Heart right ventricle (tissue), 16 donors: ENCODE measurements at places on chromosomes 3 and 15. TPM values are rescaled to one million over a fixed set of nuclear protein-coding genes. Genes with fewer than 3 reads are reported as not detected.

Gene FBXO40
- total RNA-seq = 240 TPM

DNA sequence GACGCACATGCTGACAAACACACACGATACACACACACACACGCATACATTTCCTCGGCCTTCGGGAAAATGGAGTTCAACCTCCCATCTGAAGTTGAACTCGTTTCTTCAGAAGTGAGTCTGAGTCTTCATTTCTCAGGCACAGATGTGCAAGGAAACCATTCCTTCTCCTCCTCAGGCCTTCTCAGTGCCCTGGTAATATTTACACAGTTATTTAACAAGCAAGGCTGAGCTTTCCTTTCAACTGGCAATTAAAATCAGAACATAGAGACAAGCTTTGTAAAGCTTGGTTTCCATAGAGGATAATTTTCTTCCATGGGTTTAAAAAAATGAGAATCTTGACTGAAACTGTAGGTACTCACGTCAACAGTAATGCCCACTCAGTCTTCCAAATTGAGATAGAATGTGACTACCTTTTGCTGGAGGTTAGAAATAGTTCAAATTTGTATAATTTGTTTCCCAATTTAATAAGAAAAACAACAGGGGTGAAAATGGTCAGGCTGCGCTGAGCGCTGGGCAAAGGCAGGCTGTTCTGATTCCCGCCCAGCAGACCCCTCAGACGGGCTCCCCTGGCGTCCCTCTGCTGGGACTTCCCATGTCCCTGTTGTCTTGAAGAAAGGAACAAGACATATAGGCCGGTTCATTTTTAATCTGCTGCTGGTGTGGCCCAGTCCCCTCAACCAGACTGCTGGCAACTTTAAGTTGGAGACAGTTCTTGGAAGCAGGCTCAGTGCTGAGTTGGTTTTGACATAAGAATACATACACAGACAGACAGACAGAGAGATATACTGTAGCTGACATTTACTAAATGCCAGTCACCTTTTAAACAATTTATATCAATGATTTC, 174.3 kb downstream of the XXYLT1 start:
- no peak for DNase-seq
- H3K27ac ChIP-seq = peak overlapping the region; percentile 43
- no peaks in the 10 kb centered on the region for H3K27me3 ChIP-seq
- peaks cover 33% of the 10 kb centered on the region for H3K4me1 ChIP-seq

Gene KY
- total RNA-seq = 9.0 TPM

Gene TTLL3
- total RNA-seq = 10.8 TPM

DNA sequence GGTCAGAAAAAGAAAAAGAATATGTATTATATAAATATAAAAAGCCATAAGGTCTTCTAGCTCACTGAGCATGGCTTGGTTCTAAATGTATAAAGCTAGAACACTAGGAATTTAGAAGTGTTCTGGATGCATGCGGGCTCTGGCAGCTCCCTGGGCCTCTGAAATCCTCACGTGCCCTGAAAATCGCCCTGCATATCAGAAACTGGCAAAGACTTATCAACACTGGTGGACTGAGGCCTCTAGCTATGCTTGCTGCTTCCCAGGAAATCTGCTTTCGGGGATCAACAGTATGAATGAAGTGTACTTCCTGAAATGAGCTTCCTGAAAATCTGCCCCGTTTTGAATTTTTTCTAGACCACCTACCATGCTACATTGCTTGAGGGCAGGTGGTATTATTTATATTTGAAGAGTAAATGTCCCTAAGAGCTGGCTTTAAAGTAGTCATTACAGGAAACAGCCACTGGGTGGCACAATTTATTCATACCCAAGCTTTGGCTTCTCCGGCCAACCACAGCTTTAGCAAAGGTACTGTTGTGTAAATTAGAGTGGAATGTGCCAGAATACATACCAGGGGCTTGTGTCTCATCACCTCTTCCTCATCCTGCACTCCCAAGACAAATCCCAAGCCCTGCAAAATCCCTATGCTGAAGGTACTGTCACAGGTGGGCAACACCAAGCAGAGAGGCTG, 17.7 kb downstream of the CRTAP start:
- no peak for DNase-seq
- no peak overlapping the region for H3K27ac ChIP-seq
- no peak overlapping the region for H3K4me3 ChIP-seq
- H3K36me3 ChIP-seq = peaks cover 87% of the 10 kb centered on the region

Gene TMEM266
- not detected for total RNA-seq

- H3K27me3 ChIP-seq = no peaks in the 10 kb centered on the region
- no peak overlapping the region for H3K27ac ChIP-seq
- peaks cover 10% of the 10 kb centered on the region for H3K4me1 ChIP-seq
- no peak for DNase-seq
- H3K4me3 ChIP-seq = no peak overlapping the region
These were observed 58.5 kb downstream of the CRYBG3 start for GRCh38 chr3:97880267-97880666.
